SK-MEL-5 (cell line): ENCODE measurements at places on chromosomes 2 and 18. TPM values are rescaled to one million over a fixed set of nuclear protein-coding genes. Genes with fewer than 3 reads are reported as not detected.

DNA sequence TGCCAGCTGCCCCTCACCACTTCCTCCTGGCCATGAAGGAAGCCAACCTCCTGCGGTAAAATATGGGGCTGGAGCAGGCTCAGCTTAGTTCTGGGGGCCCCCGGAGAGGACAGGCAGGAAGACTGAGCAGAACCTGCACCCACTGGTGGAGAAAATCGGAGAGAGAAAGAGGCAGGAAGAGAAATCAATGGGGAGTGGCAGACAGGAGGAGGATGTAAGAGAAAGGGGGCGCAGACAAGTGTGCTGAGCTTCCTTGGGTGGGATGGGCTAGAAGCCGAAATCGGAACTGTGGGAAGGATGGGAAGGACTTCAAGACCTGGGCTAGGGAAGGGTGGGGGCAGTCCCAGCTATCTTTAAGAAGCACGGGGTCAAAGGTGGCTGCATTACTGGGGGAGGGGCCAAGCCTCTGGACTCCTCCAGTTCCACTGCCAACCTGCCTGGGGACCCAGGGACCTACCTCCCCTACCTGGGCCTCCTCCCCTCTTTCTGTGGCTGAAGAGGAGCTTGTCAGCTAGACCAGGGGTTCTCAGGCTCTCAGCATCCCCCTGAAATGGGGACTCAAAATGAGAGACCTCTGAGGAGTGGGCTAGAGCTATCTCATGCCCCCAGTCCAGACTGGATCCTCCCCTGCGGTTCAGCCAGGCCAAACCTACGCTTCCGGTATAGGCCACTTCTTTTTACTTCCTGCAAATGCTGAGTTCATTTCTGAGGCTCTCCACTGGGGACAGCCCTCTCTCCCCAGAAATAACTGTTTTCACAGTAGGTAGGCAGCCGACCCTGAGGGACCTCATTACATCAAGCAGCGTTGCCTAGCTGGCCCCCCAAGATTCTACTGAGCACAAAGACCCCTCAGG is 33.6 kb upstream of the B3GNT7 start:
- DNase-seq = no peak

The ERICH2 gene
- total RNA-seq = 0.45 and 1.4 TPM in 2 replicates

- DNase-seq = no peak
Measured at GRCh38 chr2:103268841-103269498, 507.1 kb downstream of the TMEM182 start.

GRCh38 chr18:11873670-11874340 is 22.6 kb downstream of the CHMP1B start:
- DNase-seq = no peak

The PPP1R1C gene
- 0.67 and 2.0 TPM in 2 replicates for total RNA-seq
